ENCODE measurements at places on chromosomes 5 and 9. TPM values are rescaled to one million over a fixed set of nuclear protein-coding genes. Genes with fewer than 3 reads are reported as not detected.

GRCh38 chr5:72540759-72541438 is 33.7 kb upstream of the ZNF366 start:
- DNase-seq: no peak
- H3K4me1 ChIP-seq: peaks cover 8% of the 10 kb centered on the region
- H3K27ac ChIP-seq: no peak overlapping the region

DNA sequence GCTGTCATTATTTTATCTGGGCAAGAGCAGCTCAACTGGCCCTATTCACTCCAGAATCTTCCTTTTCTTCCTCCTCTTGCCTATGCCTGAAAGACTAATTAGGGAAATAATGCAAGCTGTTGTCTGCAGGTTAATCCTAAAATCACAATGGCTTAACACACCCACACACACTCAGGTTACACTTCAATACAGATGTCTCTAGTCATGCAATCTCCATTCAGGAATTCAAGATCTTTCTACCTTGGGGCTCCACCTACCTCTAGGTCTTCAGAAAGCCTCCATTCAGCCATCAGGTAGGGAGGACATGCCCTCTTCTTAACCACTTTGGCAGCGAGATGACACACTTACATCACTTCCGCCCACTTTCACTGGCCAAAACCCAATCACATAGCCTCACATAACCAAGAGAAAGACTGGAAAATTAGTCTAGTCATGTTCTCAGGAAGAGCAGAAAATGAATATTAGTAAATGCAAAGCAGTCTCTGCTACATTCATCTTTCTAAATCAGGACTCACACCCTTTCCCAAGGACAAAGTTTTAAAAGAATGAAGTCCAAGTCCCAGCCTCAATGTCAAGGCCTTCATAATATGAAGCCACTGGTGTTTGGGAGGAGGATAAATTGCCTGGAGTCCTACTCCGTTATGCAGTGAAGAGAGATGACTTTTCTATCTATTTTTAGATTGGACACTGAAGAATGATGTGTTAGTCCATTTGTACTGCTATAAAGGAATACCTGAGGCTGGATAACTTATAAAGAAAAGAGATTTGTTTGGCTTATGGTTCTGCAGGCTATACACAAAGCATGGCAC is 428.1 kb downstream of the EFNA5 start:
- H3K4me1 ChIP-seq: no peaks in the 10 kb centered on the region
- no peaks in the 10 kb centered on the region for H3K27me3 ChIP-seq
- H3K27ac ChIP-seq: no peak overlapping the region
- DNase-seq: no peak

The TLE1 gene
- total RNA-seq: 125 TPM

- H3K27me3 ChIP-seq: no peaks in the 10 kb centered on the region
- H3K27ac ChIP-seq: peak overlapping the region; percentile 99
- peak; percentile 43 for DNase-seq
Measured at GRCh38 chr5:111755942-111756381, 1.0 kb downstream of the NREP start.

- H3K27ac ChIP-seq: no peak overlapping the region
- H3K4me3 ChIP-seq: no peak overlapping the region
Measured at GRCh38 chr5:145385276-145385675, 449.9 kb downstream of the PRELID2 start.

DNA sequence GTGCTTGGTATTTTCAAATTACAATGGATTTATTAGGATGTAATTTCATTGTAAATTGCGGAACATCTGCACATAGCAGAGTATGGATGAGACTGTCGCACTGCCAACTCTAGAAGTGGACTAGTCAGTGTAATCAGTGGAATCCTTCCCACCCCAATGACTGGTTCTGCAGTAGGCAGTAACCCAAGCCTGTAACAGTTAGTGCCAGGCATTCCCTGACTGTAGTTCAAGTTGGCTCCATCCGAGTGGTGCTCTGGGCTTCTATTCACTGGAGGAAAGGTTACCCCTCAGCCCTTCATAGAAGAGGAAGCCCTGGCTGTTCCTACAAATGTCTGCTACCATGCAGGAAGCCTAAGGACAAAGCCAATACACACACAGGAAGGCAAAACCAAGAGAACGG is 23.2 kb downstream of the AK3 start:
- H3K4me3 ChIP-seq: no peak overlapping the region
- H3K27ac ChIP-seq: no peak overlapping the region
- no peaks in the 10 kb centered on the region for H3K27me3 ChIP-seq

- no peak for DNase-seq
- H3K4me3 ChIP-seq: no peak overlapping the region
- H3K27ac ChIP-seq: no peak overlapping the region
- no peaks in the 10 kb centered on the region for H3K36me3 ChIP-seq
- H3K4me1 ChIP-seq: peaks cover 14% of the 10 kb centered on the region
- H3K27me3 ChIP-seq: no peaks in the 10 kb centered on the region
Measured at GRCh38 chr9:15272377-15272928, 34.6 kb downstream of the TTC39B start.

- H3K27ac ChIP-seq: no peak overlapping the region
- no peak overlapping the region for H3K4me3 ChIP-seq
- H3K4me1 ChIP-seq: no peaks in the 10 kb centered on the region
- H3K36me3 ChIP-seq: no peaks in the 10 kb centered on the region
- no peaks in the 10 kb centered on the region for H3K27me3 ChIP-seq
Measured at GRCh38 chr9:81070689-81071088, 618.7 kb downstream of the TLE1 start.

The F2RL2 gene
- total RNA-seq: not detected

DNA sequence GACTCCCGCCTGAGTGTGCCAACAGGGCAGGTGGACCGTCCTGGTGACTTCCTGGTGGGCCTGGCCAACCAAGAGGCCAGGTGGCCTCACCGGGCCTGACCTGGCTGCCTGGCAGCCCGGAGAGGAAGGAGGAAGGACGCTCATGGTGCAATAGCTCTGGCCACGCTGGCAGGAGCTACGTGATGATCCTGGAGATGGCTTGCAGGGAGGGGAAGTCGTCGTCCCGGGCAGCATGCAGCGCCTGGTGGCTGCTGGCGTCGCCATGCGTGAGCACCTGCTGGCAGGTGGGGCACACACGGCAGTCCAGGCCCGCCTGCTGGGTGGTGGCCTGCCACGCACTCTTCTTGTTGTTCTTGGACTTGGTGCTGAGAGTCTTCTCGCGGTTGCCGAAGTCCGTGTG is 26.3 kb downstream of the SPATA31C1 start:
- no peak overlapping the region for H3K27ac ChIP-seq
- H3K4me3 ChIP-seq: no peak overlapping the region
- no peaks in the 10 kb centered on the region for H3K27me3 ChIP-seq
- H3K36me3 ChIP-seq: no peaks in the 10 kb centered on the region
- H3K4me1 ChIP-seq: no peaks in the 10 kb centered on the region
- DNase-seq: no peak

DNA sequence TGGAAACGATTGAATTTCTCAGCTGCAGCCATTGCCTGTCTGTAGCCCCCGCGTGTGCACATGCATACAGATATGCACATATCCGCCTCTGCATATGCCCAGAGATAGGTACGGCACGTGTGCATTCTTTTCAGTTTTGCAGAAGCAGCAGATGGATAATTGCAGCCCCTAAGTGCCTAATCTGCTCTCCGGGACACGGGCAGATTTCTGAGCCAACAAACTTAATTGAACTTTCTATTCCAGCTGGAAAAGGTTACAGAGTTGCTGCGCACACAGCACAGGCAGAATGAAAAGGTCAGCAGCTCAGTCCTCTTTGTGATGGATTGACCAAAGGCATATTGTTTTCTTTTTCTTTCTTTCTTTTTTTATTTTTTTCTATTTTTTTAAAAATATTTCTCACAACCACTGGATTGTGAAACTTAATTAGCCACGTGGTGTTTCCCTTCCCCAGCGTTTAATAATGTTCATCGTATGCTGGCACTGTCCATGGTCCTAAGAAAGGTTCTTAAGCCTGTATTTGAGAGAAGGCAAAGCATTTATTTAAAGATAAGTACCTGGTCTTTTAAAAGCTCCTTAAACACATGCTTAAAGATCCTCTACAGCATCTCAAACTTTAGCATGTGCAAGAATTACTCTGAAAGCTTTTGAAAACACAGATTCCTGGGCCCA is 270.2 kb upstream of the BRINP1 start:
- no peak overlapping the region for H3K27ac ChIP-seq
- H3K4me3 ChIP-seq: no peak overlapping the region
- no peaks in the 10 kb centered on the region for H3K4me1 ChIP-seq
- no peaks in the 10 kb centered on the region for H3K36me3 ChIP-seq
- no peaks in the 10 kb centered on the region for H3K27me3 ChIP-seq

Data from GM23338 (cell line).